CD4-positive, alpha-beta T cell treated with Interleukin-15 for 4 hours (primary cell): ENCODE measurements at places on chromosomes 12 and 14.

GRCh38 chr14:95320078-95320895, 579 bp upstream of the CLMN start:
- DNase-seq = no peak

DNA sequence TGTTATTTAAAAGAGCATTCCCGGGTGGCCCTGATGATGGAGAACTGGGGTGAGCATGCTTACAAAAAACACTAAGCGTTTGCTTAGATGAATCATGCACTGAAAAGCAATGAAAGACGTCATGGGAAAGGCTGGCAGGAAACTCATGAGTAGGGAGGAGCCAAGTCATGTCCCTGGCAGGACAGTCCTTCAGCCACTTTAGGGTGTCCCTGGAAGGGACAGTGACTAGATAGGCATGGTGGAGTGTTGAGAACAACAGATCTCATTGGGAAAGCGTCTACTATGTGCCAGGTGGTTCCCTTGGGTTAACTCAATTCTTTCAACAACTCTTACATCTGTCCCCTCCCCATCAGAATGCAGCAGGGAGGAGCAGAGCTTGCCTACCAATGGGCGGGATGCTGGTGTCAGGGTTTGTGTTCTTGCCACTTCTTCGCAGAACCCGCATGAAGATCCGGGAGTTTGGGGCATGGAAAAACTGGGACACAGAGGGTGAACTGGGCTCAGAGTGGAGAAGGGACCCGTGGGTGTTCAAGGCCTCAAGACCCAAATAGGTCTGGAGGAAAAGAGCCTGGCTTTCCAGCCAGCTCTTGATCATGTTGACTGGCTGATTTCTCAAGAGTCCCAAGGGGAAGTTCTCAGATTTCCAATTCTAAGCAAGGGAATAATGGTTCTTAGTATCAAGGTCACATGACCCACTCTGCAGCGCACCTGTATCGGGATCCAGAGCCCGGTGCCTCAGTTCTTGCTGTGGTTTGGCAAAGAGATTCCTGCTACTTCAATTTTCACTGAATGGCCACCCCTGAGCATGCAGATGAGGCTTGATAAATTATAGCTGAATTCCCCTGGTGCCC, 653.9 kb upstream of the TBX3 start:
- DNase-seq = no peak

- peak; percentile 69 for DNase-seq
Observed at GRCh38 chr14:101628471-101628966, 67.2 kb downstream of the DIO3 start.

- DNase-seq = no peak
Observed at GRCh38 chr12:6080149-6081045, 44.1 kb downstream of the VWF start.

DNA sequence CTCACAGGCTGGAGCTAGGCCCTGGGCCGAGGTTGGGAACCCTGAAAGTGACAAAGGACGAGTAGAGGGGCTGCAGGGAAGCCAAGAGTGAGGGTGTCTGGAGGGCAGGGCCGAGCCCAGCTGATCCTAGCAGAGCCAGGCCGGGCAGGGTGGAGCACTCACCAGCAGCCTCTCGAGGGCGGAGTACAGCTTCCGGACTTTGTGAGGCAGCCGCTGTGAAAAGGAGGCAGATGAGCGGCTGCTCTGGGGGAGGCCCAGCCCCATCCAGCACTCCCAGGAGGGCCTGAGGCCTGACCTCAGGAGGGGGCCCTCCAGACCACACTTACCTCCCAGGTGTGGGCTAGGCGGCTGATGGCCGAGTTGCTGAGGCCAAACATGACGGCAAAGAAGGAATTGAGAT, 14.7 kb upstream of the ENDOU start:
- no peak for DNase-seq

DNA sequence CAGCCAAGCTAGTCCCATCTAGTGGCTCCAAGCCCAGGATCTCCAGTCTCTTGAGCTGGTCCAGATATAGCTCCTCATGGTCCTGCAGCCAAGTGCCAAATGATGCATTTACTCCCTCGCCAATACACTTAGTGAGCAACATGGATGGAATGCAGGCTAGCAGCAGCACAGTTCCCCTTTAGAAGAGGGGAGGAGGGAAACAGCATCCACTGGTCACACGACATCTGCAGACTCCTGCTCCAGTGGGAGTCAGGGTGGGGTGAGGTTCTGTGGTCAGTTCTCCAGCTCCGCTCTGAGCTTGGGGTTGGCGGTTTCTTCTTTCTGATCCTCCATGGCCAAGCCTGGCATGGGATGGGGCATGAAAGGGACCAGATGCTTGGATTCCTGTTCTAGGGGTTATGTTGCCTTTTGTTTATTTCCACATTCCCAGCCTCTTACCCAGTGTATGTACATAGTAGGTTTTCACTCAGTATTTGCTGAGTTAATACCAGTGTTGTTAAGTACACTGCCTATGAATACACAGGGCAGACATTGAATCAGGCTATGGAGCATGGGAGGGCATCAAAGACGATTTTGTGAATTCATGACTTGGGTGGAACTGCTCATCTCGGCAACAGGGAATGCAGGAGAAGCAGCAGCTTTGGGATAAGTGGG, 57.3 kb downstream of the GALNT16 start:
- DNase-seq = no peak
